Renal pelvis (tissue), 12 donors: ENCODE measurements at places on chromosomes 5 and 9.

DNA sequence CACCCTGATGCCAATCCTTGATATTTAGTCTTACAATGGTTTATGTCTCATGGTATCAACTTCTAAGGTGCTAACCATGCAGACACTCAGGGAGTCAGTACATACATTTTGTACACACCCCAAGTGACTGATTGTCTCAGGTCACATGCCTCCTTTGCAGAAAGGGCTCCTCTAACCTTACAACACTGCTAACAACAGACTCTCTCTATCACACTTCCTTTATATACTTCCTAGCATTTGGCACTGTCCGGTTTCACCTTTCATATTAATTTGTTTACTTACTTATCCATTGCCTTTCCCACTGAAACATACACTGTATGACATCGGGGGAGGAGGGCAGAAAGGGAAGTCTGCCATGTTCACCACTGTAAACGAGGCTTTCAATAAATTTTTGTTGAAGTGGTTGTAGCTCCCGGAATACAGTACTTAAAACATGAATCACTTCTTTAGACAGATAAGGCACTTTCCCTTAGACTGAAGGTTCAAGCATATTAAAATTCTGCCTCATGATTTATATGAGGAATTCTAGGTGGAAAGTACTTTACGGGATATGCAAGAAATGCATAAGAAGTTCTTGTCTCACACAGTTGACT is 20.6 kb downstream of the EMB start:
- DNase-seq: no peak

- no peak for DNase-seq
Measured at GRCh38 chr9:89530726-89531125, 32.8 kb upstream of the SEMA4D start.

DNA sequence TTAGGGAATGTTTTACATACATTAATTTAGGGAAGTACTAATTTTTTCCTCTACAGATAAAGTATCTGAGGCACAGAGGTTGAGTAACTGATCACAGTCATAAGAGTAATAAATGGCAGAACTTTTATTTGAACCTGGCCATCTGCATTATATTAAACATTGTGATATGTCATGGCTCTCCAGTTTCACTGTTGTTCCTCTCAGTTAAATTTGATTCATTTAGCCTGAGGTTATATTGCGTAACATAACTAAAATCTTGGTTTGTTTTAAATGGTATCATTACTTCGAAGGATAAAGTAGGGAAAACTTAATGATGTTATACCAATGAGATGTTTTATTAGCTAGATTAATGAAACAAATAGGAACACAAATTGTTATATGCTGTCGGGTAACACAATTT is 284.4 kb downstream of the KDM4C start:
- no peak for DNase-seq

DNA sequence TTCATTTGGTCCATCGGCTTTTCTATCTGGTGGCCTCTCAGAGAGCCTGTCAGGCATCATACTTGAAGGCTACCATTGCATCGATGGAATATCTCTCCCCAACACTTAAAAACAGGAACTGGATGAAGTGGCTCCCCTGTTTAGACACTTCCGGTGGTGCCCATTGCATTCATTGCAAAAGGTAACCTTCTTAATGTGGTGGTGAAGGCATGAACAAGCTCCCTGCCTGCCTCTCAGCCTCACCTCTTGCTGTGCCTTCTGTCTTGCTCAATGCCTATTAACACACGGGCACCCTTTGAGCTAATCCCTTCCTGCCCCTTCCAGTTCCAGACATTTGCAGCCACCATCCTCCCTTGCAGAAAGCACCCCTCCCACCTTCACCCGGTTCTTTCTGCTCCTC is 233.1 kb upstream of the MSX2 start:
- no peak for DNase-seq

GRCh38 chr9:129869585-129870501 is 34.6 kb downstream of the USP20 start:
- DNase-seq: no peak

- DNase-seq: no peak
Measured at GRCh38 chr9:123883634-123884033, 46.3 kb downstream of the DENND1A start.

- no peak for DNase-seq
Measured at GRCh38 chr9:25513509-25514033, 164.7 kb downstream of the TUSC1 start.

DNA sequence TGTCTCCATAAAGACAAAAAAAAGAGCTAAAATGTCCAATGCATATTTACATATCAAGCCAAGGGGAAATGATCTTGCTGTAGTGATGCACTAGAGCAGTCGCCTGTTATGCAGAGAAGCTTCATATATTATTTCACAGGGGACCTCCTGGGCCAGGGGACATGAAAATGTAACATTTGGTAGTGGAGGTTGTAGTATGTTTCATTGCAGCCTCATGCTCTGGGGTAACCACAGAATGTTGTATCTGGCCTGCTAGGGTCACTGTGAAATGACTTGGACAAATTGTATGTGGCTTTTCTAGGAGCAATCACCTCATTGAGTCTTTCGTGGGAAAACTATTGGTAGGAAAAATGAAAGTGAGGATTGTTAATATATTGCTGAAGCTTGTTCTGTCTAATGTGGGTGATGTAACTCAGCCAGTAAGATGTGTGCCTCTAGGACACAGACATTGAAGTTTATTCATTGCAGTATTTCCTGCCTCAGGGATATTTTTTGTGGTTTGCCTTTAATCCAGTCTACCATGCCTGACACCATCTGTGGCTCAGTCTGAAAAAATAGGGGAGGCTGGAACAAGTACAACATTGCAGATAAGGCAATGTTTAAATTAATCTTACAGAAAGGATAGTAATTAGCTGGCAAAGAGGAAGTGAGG is 430.8 kb upstream of the TNC start:
- DNase-seq: no peak

DNA sequence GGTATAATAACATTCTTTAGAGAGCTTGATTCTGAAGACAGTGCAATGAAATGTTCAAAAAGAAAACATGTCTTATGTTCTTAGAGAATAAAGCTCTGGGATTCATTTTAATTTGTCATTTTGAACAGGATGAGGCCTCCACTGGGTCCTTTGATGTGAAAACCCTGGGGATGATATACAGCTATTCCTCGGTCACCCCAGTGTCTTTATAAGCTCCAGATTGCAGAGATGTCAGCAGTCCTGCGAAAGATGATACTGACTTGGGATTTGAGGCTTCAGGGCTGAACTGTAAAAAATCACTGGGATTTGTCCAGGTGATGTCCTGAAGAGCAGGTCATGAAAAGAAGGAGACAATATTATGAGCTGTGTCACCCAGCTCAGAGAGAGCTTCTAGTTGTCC is 529.7 kb upstream of the ZNF608 start:
- DNase-seq: no peak

- peak; percentile 8 for DNase-seq
Measured at GRCh38 chr5:26329562-26330189, 708.7 kb downstream of the CDH9 start.

GRCh38 chr5:124662181-124662781 is 84.2 kb downstream of the ZNF608 start:
- DNase-seq: peak; percentile 72

- DNase-seq: no peak
Measured at GRCh38 chr5:119795768-119796167, 166.4 kb downstream of the FAM170A start.

- DNase-seq: no peak
Measured at GRCh38 chr5:89686081-89686765, 723.3 kb downstream of the CETN3 start.

GRCh38 chr5:15363601-15364000 is 136.4 kb upstream of the FBXL7 start:
- no peak for DNase-seq

DNA sequence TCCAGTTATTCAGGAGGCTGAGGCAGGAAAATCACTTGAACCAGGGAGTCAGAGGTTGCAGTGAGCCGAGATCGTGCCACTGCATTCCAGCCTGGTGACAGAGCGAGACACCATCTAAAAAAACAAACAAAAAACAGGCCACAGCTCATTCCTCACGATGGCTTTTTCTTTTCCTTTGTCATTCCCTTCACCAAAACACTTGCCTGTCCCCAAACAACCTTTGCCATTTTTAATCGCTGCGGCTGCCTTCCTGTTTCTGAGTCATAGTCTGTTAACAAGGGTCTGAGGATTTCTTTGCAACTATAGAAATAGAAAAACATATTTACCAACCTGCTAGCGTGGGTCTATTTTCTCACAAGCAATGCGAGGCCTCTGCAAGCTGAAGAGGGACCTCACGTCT is 123.0 kb upstream of the FSTL4 start:
- DNase-seq: no peak

DNA sequence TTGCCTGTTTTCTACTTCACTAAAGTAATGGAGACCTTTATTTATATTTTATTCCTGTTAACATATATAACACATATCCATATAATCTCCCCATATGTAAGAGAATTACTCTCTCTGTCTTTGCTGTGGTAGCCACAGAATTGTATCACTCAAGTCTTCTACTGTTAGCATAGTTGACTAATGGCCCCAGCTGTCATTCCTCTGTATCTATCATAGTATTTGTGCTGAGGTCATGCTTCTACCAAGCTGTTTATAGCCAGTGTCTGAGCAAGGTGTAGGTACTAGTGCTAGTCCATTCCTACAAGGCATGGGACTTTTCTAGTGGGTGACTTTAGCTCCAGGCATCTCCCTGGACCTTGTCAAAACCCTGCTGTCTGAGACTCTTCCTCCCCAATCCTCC is 244.1 kb downstream of the KIAA0825 start:
- DNase-seq: no peak

GRCh38 chr9:38412751-38413150 is 11.5 kb downstream of the IGFBPL1 start:
- DNase-seq: no peak

DNA sequence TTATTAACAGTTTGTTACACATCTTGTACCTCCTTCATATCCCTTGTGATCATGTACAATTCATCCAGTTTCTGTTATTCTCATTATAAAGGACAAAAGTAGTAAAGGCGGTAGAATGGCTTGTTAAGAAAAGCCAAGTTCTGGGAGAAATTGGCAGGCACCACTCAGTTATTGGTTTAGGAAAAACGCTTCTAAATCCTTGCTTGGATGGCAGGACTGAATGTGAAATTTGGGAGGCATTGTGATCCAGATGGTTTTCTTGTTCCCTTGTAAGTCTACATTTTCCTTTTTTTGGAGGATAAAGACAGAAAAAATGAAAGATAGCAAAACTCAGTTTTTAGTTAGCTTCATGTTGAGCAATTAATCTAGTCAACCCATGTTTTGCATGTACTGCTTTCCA is 130.2 kb downstream of the MAT2B start:
- no peak for DNase-seq

- DNase-seq: no peak
Measured at GRCh38 chr5:154031937-154032489, 6.7 kb downstream of the FAM114A2 start.

DNA sequence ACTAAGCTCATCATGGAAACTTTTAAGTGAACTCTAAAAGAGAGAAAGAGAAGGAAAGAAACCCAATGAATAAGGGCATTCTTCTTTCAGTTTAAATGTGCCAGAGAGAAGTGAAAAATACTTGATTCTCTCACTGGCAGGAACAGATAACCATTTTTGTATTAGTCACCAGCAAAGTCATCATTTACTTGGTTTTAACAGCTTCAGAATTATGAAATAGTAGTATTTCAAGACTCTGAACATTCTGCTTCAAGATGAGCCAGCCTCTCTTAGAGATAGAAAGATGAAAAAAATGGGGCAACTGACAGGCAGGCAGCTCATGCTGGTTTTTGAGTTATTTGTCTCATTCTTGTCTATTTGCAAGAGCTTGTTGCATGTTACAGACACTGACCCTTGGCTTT is 103.5 kb downstream of the GCNT1 start:
- no peak for DNase-seq

DNA sequence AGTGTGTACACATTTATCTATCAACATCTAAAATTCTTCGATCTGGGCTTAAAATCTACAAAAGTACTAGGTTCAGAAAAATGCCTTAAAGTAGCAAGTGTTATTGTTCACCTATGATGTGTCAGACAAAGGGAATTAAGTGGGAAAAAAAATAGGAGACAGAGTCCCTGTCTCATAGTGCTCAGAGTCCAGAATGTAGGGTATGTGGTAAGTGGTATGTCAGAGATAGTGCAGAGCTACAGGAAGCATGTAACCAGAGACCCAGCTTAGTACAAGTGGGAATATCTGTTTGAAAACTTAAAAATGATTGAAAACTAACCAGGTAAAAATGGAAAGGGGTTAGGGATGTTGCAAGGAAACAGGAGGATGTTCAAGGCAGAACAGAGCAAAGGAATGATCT is 482.8 kb downstream of the ELAVL2 start:
- DNase-seq: no peak

GRCh38 chr9:131404581-131404980 is 10.7 kb downstream of the PRRC2B start:
- no peak for DNase-seq

DNA sequence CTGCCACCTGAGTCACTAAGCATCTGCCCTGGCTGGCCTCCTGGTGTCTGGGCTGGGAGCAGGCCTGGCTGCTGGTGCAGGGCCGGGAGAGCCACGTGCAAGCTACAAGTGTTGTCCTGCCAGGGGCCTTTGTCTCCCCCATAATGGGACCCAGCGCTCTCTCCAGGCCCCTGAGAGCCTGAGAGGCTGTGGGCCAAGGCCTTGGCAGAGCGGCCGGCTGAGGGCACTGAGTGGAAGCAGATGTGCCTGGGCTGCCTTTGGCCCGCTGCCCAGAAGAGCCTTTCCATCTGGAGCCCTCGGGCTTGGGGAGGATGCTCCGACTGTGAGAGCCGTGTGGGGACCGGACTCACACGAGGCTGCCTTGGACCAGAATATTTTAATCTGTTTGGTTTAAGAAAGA is 185.5 kb downstream of the RGS3 start:
- DNase-seq: no peak

DNA sequence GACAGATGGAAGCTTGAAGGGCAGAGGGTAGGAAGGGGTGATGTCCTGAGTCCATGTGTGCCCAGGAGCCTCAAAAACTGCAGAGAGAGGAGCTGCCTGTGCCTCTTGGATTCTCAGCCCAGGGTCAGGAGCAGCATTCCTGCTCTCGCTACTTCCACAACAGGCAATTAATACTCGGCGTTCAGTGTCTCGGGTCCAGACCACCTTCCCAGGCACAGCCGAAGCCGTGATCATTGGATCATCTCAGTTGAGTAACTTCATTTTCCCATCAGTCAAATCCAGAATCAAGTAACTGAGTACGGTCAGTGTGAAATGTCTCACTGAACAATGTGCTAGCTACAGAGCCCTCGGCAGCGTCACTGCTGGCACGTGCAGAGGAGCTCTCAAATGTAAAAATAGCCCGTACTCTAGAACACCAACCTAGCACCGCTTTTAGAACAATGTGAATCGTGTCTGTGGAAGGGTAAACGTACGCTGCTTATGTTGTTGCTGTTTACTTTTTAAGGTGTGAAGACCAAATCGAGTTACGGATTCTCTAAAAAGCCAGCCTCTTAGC is 63.5 kb upstream of the IRX4 start:
- DNase-seq: no peak
